ENCODE measurements at places on chromosomes 6 and 20. TPM values are rescaled to one million over a fixed set of nuclear protein-coding genes. Genes with fewer than 3 reads are reported as not detected.

GRCh38 chr20:45347297-45347935 lies 808 bp downstream of the SDC4 start:
- DNase-seq, result no peak

The SLC2A10 gene
- total RNA-seq, result not detected

The LY86 gene
- total RNA-seq, result 3.2 TPM

The CCM2L gene
- total RNA-seq, result not detected

The LGSN gene
- 0.26 TPM for total RNA-seq

Measured in T-cell (primary cell).